Stimulated activated CD4-positive, alpha-beta T cell treated with anti-CD3 and anti-CD28 coated beads, Interleukin-12 subunit alpha, Interleukin-12 subunit beta, amount 100 ng/mL, for 24 hours (primary cell): ENCODE measurements at places on chromosomes 16 and 17.

DNA sequence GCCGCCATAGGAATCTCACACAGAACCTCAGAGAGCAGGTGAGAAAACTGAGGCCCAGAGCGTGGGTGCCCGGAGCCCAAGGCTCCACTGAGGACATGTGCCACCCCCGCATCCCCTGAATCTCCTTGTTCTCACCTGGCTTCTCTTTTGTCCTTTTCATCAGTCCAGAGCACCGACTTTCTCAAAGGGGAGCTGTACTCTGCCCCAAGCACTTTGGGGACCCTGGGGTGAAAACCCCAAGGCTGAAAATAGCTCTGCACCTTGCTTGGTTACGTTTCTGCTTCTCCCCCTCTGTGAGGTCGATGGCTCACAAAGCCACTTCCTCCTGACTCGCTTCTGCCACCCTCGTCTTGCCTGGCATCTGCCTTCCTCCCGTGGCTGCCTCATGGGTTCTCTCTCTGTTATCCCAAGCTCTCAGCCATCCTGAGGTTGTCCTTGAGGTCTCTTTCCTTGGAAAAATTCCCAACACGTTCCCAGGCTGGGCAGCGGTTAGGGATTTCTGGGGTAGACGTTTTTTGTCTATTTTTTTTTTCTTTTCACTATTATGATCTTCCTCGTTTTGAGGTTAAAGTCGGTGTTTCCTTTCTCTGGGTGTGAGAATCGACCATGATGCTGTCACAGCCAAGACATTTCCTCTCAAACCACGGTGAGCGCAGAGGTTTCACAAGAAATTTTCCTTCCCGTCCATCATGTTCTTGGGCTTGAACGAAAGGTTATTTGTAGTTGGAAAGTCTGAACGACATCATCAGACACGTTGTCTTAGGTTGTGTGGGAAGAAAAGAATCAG lies 37.2 kb downstream of the IRF8 start:
- DNase-seq = peak; percentile 63

GRCh38 chr17:82171750-82172375 lies 40.8 kb downstream of the CCDC57 start:
- no peak for DNase-seq

- DNase-seq = no peak
Observed at GRCh38 chr17:1649844-1650501, at the start of gene RILP. TSS of gene RILP (minus strand) at chr17:1649866. CDS start at chr17:1649804, 62 bp downstream.

- DNase-seq = no peak
Observed at GRCh38 chr16:2987286-2987685, 7.0 kb upstream of the PKMYT1 start.

DNA sequence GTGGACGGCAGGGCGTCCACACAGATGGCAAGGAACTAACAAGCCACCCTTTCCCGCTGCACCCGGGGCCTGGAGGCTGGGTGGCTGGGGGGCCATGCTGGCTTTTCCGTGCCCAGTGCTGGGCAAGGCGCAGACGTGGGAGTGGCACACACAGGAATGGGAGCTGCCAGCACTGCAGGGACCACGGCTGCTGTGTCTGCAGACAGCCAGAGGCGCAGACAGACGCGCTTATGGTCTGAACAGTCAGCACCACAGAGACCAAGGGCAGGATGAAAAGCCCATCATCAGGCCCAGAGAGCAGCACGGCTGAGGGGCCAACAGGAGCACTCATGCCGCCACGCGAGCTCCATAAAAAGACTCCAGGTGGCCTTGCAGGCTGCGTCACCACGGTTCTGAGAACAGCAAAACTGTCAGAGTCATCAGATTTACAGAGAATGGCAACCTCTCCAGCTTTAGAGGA lies 24.0 kb downstream of the PDIA2 start:
- DNase-seq = no peak

GRCh38 chr16:22016927-22017326 lies 9.0 kb downstream of the MOSMO start:
- DNase-seq = no peak

DNA sequence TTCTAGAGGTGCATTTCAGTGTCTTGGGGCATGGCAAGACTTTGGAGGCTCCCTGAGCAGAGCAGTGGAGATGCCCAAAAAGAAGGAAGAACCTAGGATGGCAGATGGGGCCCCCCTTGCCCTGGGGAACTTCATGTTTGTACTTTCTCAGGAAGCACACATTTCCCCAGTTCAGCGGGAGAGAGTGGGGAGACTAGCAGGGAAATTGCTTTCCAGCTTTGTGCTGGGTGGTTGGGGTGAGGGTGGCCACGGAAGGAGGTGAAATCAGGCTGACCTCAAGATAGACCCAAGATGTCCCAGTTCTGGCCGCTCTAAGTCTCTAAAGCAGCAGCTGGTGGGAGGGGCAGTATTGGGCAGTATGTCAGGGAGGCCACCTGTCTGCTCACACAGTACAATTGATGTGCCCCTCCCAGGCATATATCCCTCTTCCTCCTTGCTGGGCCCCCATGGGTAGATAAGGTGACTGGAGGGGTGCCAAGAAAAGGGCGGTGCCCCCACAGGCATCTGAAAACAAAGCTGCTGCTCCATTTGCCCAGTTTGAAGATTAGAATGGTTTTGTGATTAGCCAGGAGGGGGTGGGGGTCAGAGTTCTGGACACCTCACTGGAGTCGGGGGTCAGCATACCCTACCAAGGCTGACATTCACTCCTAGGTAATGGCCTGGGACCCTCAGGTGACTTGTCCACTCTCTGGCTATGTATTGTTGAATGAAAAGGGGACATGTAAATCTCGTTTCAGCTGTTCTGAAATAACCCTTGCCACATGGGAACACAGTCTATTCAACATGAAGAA lies 17.1 kb upstream of the NAGLU start:
- no peak for DNase-seq

DNA sequence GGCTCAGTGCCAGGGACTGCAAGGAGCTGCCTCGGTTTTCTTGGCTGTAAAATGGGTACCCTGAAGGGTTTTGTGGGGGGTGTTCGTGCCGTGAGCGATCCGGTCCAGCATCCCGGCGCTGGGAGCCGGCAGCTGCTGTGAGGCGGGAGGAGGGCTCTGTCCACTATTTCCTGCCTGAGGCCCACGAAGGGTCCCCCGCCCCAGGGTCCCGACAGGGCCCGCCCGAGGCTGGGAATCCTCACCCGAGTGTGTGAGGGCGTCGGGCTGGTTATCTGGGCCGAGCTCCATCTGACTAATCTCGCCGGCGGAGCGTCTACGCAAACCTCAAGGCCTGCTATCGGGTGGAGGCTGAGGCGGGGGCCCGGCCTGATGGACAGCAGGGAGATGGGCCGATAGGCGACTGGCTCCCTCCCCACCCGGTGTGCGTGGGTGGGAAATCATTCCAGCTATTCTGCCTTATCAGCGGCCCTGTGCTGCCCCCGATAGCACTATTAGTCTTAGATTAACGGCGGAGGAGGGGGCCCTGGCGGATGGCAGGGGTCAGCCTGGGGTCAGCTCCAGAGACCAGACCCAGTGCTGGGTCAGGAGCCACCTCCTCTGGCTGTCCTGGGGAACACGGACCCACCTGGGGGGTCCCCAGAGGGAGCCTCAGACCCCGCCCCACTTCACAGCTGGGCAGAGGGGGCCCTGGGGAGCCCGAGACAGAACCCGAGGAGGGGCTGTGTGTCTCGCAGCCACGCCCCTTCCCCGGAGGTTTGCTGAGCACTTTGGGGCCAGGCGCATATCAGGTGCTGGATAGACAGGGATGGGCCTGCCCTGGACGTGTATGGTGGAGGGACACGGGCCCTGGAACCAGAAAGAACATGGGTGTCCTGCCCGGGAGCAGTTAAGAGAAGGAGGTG lies 44.7 kb downstream of the ZFPM1 start:
- no peak for DNase-seq

- no peak for DNase-seq
Observed at GRCh38 chr17:6255322-6255721, 179.6 kb downstream of the AIPL1 start.

- DNase-seq = no peak
Observed at GRCh38 chr16:15457958-15458357, 23.6 kb downstream of the BMERB1 start.

- DNase-seq = no peak
Observed at GRCh38 chr16:7268182-7268581, 64.5 kb upstream of the RBFOX1 start.

- DNase-seq = no peak
Observed at GRCh38 chr16:74778646-74779045, 4.0 kb upstream of the FA2H start.

GRCh38 chr16:29319726-29320125 lies 86.8 kb downstream of the NPIPB11 start:
- no peak for DNase-seq

DNA sequence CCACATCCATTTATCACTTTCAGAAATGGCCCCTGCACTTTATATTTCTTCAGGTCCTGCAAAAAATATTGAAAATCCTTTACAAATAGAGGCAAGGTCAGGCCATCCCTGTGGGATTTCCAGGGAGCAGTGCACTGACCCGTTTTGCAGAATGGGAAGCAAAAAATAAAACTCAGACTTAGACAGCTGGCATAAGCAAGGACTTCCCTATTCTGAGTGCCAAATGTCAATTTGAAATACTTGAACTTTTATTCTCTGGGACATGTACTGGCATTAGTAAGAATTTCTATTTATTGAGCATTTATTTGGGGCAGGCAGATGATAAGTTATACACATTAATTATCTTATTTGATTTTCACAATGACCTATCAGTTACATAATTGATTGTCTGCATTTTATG lies 32.4 kb downstream of the PRKCB start:
- no peak for DNase-seq

GRCh38 chr17:64172510-64172909 lies 42.6 kb upstream of the ERN1 start:
- DNase-seq = no peak

GRCh38 chr16:30816769-30817168 lies 29.8 kb upstream of the ZNF629 start:
- DNase-seq = no peak

DNA sequence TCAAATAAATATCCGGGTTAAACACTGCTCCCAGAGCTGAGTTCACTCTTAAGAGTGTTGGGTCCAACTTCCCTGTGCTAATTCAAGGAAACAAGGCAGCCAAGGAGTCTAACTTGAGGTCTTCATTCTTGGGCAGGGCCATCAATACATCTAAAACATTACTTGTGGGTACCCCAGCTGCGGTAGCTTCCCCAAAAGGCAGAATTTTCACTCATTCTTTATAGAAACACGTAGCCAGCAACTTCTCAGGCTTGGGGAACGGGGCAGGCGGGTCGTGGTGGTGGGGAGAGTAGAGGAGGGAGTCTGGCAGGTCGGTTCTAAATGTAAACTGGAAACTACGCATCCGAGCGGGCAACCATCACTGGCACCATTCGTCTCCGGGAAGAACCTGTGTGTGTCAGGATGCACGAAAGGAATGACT lies 666 bp upstream of the METTL9 start:
- DNase-seq = no peak

DNA sequence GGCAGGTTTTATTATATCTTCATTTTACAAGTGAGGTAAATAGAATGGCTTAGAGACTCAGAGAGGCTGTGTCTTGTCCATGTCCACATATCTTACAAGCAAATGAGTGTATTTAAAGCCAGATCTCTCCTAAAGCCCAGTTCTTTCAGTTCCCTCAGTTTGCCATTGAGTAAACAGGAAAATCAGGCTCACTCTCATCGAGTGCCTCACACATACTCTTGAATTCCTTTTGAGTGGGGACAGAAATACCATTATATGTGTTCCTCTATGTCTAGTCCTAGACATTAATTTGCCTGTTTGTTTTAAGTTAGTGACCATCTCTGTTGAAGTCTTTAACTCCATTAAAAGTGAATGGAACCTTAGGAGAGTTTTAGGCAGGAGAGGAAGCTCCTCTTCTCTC lies 40.1 kb downstream of the BPTF start:
- DNase-seq = no peak

- DNase-seq = no peak
Observed at GRCh38 chr17:17141279-17141678, 64.9 kb downstream of the PLD6 start.

- DNase-seq = no peak
Observed at GRCh38 chr17:57808882-57809281, 41.0 kb downstream of the MRPS23 start.

- no peak for DNase-seq
Observed at GRCh38 chr16:2233046-2233775, 3.0 kb upstream of the DNASE1L2 start.

DNA sequence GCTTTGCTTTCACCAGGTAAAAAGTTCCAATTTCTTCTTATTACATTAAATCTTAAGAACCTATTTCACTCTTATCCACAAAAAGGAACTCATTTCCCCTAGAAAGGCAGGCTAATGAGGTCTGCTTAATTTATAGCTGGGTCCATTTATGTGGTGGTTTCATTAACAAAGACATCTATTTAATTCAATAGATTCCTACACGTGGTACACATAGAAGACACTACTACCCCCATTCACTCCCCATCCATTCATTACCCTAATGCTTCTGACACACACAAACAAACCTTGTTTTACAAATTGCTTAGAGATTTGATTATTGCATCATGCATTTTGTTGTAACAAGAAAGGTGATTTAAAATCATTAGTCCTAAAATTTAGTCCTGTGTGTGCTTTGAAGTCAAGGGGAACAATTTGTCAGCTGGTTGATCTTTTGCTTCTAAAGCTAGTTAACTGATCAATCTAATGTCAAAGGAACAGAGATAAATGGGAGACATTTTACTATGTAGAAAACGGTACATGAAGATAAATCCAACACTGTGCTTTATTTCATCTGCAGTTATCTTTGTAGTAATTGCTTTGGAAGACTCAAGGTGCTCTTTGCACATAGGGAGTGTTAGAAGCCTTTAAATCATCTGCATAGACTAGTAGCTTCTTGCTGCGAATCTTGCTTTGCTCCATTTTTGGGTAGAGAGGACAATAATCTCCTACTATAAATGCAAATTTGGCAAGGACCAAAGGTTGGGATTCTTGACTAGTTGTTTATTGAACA lies 379.2 kb downstream of the CDH11 start:
- no peak for DNase-seq

GRCh38 chr17:21476867-21477266 lies 100.7 kb downstream of the KCNJ12 start:
- DNase-seq = no peak

DNA sequence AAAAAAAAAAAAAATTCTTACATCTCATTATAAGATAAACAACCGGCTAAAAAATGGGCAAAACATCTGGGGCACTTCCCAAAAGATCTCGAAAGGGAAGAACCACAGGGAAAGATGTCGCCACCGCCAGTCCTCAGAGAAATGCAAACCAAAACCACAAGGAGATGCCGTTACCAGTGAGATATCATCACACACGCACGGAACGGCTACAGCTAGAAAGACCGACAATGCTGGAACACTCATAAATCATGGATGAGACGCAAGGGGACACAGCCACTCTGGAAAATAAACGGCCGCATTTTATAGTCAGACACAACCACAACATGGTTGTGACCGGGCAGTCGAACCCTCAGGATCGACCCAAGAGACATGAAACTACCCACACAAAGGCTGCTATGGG lies 24.5 kb downstream of the WDR45B start:
- no peak for DNase-seq

- no peak for DNase-seq
Observed at GRCh38 chr17:56832446-56832845, 1.3 kb downstream of the C17orf67 start.
